ENCODE measurements at places on chromosomes 5 and 9.
A peak's percentile ranks its signal among the peaks of the same experiment; 100 is the strongest.

DNA sequence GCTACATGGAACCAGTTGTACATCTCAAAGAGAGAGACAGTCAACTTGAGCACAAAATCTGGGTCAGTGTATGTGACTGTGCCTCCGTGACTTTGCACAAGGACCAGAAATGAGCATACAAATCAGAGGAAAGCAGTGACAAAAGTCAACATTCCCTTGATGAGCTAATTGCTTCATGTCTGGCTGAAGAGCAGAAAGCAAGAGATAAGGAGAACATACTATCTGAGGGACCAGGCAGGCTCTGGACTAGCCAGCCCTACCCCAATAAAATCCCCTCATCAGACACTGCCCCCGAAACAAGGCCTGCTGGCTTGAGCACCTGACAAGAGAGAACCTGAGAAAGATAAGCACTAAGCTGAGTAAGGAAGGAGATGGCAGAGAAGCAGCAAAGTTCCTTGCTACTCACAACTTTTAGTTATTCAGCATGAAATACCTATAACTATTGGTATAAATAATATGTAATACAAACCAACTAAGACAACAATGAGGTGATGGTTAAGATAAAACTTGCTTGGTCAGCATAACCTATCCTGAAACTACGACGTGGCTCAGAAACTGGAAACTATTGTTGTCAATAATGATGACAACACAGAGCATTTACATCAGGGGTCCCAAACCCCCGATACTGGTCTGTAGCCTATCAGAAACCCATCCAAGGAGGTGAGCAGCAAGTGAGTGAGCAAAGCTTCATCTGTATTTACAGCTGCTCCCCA is 9.5 kb downstream of the SIL1 start:
- DNase-seq: no peak

DNA sequence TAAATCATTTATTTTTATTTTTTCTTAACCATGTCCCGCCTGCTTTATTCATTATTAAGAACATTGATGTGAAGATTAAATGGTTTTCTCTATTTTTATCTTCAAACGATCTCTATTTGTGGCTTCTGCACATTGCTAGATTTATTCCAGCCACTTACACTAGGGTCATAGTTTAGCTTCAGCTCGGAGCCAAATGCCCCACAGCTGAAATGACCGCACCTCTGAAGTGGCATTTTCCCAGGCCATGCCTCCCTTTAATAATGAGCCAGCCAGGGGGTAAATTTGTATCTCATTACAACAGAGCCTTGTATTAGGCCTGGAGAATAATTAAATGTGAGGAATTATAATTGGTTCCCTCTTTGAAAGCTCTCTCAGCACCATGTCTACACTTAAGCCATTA is 89.4 kb downstream of the DOCK8 start:
- no peak for DNase-seq

DNA sequence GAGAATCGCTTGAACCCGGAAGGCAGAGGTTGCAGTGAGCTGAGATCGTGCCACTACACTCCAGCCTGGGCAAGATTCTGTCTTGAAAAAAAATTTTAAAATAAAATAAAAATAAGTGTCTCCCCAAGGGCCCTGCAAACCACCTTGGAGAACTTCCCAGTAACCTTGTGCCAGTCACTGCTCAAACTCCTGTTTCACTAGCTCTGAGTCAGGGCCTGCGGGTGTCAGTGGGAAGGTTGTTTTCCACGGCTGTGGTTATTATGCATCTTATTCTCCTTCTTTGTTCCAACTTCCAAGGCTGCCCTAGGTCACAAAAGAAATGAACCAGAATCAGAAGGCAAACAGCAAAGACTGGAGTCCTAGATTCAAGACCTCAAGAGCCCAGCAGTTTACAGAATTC is 246.7 kb downstream of the ADAMTSL1 start:
- DNase-seq: no peak

- DNase-seq: no peak
Observed at GRCh38 chr9:86721843-86722705, 225.2 kb downstream of the GAS1 start.

- no peak for DNase-seq
Observed at GRCh38 chr9:137760426-137760825, 117.2 kb upstream of the CACNA1B start.

DNA sequence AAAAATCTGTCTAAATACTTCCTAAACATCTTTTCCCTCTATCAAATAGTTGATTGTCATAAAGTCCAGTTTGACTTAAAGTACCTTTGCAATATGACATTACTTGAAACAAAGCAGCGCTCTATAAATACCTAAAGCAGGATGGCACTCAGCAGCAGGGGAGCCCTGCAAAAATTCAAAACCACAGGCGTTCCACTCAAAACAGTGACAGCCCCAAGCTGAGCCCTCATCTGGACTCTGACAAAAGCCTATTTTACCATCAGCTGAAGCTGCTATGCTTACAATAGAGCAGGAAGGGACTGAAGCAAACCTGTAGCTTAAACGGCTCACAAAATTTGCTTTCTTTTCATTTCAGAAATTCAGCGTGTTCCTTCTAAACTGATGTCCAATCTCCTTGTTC is 11.5 kb downstream of the GABRA6 start:
- no peak for DNase-seq

DNA sequence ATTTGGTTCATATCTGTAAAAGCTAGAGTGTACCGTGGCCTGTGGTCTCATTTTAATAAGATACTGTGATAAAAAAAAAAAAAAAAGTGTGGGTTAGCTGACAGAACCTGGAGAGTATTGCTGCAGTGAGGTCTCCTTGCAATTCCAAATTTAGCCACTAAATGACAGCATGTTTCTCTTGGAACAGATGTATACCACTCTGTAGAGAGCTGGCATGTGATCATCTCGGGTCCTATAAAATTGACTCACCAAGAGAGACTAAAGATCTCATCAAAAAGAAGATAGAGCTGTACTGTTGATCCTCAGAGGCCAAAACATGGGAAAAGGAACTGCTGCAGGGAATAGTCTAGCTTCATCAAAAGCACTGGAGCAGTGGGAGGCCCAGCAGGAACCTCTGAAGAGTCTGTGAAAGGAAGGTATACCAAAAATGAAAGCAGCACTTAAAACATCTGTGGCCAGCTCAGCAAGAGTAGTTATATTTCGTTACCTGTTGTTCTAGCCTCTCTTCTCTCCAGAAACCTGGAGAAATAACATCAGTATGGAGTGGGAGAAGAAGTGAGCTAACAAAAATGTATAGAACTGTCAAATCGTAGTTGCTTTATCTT is 826.8 kb downstream of the EFNA5 start:
- no peak for DNase-seq

DNA sequence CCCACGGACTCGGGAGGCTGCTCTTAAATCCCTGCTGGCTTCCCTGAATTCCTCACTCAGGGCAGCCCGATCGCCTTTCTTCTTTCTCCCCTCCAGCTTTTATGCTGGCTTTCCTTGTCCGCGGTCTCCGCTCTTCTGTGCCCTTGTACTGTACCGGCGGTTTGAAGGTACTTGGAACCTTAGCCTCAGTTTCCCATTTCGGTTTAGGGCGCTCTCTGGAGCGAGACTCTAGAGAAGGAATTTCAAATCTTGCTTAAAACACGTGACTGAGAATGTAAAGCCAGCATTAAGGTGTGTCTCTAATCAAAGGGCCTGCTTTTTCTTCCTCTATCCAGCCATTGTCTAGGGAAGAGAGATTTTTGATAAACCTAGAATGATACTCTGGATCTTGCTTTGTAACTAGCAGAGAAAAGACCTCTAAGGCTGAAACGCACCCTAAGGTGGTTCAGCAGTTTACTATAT is 650 bp downstream of the GPR107 start:
- DNase-seq: no peak

DNA sequence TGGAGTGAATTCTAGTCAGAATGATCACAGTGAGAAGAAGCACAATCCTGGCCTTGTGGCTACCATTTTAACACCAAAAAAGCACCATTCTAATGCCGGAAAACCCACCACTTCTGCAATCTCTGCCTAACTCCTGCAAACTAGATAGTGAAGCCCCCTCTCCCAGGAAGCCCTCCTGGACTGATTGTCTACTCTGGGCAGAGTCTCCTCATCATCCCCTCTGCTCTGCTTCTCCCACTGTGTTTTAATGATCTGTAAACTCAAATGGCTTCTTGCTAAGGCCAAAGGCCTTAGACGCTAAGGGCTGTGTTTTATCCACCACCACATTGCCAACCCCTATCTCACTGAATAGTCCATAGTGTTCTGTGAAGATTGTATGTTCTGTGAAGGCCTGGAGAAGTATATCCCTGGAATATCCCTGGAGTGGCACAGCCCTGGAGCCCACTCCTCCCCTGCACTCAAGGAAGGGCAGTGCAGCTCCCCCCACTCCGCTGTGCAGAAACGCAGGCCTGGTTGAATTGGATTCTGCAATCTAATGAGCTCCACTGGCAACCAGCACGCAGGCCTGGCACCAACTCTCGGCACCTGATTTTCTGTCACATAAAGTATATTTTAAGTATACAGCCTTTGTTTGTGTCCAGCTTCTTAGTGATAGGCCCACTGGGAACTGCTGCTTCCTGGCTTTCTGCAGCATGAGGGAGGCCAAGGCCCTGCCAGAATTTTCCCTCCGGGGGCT is 126.3 kb downstream of the ATPSCKMT start:
- no peak for DNase-seq

- DNase-seq: peak; percentile 31
Observed at GRCh38 chr9:5834214-5834613, 1.3 kb upstream of the ERMP1 start.

- no peak for DNase-seq
Observed at GRCh38 chr9:86867804-86868313, 79.4 kb downstream of the GAS1 start.

- DNase-seq: no peak
Observed at GRCh38 chr5:129593525-129593924, 133.4 kb downstream of the ADAMTS19 start.

GRCh38 chr5:78527054-78527859 is 121.3 kb downstream of the LHFPL2 start:
- no peak for DNase-seq

DNA sequence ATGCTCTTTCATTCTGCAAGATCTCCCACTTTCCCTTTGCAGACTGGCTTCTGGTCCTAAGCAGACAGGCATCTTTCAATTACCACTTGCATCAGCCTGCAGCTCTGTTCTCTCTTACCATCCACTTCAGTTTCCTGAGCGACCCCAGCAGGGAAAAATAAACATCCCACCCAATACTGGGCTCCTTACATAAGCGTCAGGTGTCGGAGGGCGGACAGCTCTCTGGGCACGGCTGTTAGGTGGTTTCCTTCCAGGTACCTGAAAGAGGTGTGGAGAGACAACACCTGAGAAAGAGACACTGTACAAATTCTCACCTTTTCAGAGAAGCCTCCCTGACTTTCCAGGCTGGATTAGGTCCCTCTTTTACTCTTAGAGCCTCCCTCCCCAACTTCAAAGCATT is 145.1 kb upstream of the PANK3 start:
- DNase-seq: no peak

- DNase-seq: no peak
Observed at GRCh38 chr9:114745879-114746550, 59.8 kb downstream of the TNFSF15 start.

DNA sequence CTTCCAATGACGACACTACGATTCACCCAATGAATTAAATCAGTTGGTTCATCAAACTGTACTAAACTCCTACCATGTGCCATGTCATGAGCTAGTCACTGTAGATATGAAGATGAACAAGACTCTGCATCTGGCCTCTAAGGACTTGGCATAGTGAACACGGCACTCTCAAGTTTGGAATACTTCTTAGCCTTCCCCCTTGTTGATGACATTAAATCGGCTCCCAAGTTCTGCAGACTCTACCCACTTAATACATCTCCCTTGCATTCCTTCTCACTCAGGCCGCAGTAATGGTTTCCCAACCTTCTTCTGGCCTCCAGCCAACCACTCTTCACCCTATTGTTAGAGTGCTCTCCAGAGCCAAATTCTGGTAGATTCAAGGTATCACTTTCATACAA is 184.7 kb downstream of the MAPKAP1 start:
- DNase-seq: no peak

- no peak for DNase-seq
Observed at GRCh38 chr9:76756268-76756640, 8.0 kb upstream of the PCA3 start.
